ENCODE measurements at places on chromosomes 16 and 17.

- DNase-seq, result no peak
Measured at GRCh38 chr16:67150047-67150832, 558 bp downstream of the B3GNT9 start.

GRCh38 chr16:83933885-83934683, 19.0 kb upstream of the OSGIN1 start:
- DNase-seq, result no peak

DNA sequence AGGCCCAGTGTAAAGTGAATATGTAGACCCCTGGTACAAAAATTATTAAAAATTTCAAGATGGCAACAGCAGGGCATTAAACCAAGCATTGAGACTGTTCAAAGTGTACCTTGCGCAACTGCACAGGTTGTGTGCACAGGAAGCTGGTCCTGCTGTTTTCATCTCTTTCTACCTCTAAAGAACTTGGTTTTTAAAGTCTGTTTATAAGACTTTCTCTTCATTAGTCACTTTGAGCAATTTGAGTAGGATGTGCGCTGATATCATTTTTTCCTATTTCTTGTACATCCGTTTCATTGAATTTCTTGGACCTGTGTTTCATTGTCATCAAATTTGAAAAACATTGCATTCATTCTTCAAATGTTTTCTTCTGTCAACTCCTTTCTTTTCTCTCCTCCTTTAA, 16.8 kb upstream of the PMP22 start:
- DNase-seq, result no peak

- DNase-seq, result no peak
Measured at GRCh38 chr17:71237903-71238538, 882.8 kb upstream of the SOX9 start.

DNA sequence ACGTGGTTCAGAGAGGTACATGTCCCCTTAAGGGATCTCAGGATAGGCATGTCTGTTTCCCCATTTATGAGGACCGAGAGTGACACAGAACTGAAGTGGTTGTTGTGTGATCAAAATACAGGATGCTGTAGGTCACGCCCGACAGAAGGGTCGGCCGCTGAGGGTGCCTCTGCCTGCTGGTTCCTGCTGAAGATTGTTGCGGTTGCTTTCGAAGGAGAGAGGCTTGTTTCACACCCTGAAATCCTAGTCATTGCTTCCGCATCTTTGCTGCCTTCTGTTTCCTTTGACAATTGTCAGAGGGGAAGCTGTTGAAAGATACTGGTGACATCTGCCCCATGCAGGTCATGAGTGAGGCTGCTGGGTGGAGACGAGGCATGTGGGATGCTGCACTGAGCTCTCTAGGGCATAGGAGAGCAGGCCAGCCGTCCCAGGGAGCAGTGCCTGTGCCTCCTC, 3.8 kb upstream of the NAT9 start:
- DNase-seq, result peak; percentile 30

- no peak for DNase-seq
Measured at GRCh38 chr17:50426814-50427787, 1.1 kb downstream of the ACSF2 start.

DNA sequence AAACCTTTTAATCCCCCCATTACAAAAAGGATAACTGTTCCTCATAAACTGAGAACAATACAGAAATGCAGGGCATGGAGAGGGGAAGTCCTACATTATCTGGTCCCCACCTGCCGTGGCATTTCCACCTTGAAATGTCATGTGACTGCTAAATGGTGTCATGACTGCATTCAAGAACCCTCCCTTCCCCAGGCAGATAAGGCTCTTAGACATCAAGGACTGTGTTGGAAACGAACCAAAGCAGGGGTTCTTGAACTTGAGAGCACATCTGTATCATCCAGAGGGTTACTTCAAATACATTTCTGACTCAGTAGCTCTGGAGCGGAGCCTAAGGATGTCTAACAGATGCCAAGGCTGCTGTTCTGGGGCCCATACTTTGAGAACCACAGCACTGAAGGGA, 18.4 kb downstream of the CMTM3 start:
- no peak for DNase-seq

DNA sequence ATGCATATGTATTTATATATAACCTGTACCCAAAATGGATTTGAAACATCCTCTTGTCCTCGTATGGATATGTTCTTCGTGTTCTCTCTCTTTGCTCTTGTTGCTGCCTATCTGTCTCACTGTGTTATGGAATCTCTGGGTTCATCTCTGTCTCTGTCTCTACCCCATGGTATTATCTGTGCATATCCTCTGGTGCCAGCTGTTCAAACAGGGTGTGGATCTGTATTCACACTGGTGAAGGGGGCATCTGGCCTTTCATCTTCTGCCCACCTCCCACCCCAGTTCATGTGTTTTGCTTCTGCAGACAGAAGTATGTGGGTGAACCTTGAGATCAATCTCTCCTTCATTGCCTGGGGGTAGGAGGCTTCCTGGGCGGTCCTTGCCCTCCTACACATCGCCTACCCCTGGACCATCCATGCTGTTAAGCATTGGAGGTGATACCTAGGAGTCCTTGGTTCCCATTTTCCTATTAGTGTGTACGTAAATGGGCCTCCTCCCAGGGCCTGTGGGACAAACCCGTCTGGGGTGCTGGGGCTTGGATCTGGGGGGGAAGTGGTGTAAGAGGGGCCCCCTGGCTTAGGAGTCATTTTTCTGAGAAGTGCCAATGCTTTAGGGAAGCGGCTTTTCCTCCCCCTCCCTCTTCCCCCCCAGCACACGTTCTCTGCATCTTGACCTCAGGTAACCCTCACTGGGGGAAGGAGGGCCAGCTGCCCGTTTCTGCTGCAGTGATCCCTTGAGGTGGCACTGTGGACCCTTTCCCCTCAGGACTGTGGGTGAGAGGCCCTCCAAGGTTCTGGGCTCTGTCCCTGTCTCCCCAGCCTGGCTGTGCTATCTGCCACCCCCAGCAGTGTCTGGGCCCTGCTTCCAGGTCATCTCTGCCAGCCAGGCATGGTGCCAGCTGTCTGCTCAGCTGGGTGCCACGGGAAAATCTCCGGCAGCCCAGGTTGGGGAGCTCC, 21.1 kb downstream of the RARA start:
- no peak for DNase-seq

GRCh38 chr16:845351-845745, 44.8 kb upstream of the GNG13 start:
- no peak for DNase-seq

DNA sequence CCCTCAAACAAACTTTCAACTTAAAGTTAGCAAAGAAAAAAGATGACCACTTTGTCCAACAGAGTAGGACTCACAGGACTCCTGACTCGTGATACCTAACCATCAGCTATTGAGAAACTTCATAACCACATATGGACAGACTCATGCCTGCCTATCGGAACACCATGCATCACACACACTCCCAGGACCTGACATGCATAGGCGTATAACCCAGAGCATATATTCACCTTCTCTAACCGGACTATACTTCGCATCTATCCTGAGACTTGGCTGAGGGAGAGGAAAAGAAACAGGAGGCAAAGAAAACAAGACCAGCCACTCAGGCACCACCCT, 2.2 kb downstream of the PIP4K2B start:
- no peak for DNase-seq

DNA sequence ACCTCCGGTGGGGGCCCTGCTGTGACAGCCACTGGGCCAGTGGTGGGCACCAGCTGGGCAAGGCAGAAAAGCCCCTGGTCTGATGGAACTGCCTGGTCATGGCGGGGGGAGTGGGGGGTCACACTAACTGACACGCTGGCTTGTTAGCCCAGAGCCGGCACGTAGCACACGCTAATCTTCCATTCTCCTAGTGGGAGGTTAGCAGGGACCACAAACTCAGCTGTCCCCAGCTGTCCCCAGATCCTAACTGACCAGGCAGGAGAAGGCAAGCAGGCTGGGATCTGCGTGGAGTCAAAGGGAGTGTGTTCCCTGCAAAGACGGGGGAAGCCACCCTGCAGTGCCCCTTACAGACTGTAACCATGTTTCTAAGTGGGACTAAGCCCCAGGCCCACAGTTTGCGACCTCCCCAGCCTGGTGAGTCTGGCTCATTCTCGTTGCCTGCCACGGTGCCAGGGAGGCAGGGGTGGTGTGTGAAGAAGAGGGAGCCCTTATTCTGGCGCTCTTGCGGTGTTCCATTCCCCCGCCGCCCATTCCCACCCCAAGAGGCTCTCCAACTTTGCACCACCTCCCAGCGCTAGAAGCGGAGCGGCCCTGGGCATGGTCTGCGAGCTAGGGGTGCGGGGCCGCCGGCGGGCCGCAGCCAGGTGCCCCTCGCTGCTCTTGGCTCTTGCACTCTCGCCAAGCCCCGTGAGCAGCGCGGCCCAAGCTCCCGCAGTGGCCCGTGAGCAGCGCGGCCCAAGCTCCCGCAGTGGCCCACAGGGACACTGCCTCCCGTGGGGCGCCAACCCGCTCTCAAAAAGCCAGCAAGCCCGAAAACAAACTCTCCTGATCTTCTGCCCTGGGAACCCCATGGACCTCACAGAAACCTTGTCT, 12.1 kb upstream of the ZNF423 start:
- DNase-seq, result no peak

- DNase-seq, result no peak
Measured at GRCh38 chr17:79574656-79575055, 36.2 kb downstream of the RBFOX3 start.

DNA sequence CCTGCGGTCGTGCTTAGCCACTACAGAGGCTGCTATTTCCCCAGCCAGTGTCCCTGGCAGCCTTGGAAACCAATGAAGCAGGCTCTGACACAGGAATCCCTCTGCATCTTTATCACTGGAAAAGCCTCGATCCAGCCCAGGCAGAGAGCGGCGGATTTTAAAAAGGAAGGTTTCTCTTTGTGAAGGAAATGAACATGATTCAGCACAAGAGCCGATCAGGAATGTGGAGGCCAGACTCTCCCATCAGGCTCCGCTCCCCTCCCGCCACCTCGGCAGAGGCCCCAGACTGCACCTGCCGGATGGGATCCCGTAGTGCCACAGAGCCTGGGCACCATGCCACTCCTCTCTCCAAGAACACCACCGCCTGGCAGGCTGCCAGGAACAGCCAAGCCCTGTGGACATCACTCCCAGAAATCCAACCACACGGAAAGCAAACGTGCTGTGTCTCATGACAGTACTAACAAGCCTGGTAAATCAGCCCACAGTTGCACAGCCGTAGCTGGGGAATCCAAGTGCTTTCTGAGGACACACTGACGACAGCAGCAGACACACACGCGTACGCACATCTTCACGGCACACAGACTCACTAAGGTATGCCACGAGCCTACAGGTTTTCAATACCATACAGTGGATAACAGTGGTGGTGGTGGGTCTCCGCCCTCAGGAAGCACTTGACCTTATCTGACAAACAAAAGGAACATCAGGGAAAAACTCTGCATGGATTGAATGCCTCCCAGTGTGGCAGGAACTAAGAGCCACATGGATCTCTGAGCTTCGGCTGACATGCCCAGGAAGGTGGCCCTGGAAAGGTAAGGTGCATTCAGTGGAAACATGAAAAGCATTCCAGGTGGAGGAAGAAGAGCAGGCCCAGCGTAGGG, 5.4 kb downstream of the LRRC75A start:
- DNase-seq, result no peak

GRCh38 chr17:36640836-36641235, 39.5 kb downstream of the MRM1 start:
- no peak for DNase-seq

- DNase-seq, result no peak
Measured at GRCh38 chr17:73052923-73053322, 39.6 kb downstream of the SLC39A11 start.

DNA sequence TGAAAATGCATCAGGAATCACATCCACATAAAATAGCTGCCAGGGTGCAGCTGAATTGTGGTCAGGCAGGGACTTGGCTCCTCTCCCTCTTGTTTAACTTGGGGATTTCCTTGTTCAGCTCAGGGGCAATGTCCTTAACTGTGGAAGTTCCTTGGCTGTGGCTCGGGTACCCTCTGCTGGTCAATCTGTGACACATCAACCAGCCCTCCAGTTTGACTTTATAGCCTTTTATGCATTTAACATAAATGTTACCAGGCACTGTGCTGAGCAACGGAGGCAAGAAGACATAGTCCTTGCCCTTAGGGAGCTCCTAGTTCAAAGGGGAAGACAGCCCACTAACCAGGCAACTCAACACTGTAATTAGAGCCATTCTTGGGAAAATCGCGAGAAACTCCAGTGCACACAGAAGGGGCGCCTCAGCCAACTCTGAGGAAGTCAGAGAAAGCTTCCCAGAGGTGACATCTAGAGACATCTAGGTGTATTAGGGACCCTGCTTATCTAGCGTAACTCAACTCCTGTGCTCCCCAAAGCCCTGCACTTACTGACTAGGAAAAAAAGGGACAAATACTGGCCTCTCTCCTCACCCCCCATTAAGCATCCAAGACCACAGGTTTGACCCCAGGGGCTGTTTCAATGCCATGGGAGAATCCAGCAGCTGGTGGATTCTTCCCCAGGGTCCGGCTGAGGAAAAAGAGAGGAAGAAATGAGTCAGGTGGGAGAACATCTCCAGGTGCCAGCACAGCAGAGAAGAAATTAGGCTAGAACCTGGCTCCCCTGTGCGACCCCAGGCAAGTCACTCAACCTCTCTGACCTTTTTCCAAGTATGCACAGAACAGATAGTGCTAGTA, 17.3 kb upstream of the EEF2K start:
- no peak for DNase-seq

- DNase-seq, result no peak
Measured at GRCh38 chr17:72726936-72727335, 365.6 kb downstream of the SLC39A11 start.

DNA sequence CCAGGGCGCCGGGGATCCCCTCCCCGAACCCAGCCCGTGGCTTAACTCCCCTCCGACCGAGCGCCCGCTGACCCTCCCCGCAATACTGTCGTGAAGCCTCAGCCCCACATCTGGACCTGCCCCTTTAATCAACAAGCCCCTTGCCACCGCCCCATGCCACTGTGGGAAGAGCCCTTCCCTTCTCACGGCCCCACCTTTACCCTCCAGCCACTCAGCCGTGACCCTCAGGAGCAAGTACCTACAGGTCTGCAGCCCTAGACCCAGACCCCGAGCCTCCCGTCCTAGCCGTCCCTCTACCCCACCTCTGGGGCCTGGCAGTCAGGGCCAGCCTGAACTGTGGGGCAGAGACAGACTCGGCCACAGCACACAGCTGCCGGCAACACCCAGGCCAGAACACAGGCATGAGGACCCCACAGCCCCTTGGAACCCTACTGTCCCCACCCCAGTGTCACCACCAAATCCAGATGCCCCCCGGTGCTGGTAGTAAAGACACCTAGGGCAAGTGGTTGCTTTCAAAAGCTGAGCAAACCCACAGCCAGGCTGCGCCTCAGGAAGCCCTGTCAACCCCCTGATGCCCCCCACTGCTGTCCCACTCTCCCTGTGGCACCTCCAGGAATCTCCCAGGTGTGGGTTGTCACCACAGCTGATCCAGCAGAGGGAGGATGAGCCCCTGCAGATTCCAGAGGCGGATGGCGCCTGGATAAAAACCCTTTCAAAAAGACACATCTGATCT, 1.4 kb downstream of the NXPH3 start:
- DNase-seq, result no peak

DNA sequence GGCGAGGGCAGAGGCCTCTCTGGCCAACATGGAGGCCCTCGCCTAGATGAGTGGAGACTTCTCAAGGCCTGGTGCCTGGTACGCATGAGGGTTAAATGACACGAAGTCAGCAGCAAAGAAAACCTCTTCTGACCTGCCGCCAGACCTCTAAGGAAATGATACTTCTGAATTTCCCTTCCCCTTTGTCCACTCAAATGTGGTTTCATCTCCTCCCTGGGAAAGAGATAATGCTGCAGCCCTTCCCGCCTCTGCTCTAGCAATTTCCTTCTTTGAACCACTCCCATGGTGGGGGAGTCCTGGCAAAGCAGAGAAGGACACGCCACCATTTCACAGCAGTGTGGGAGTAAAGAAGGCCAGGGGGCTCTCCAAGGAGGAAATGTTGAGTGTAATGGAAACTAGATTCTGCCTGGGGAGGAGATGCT, 65.7 kb upstream of the BCAR1 start:
- no peak for DNase-seq

- DNase-seq, result no peak
Measured at GRCh38 chr16:73149334-73149733, 101.4 kb upstream of the ZFHX3 start.

All from activated naive CD4-positive, alpha-beta T cell (primary cell).